Stimulated activated CD4-positive, alpha-beta T cell treated with anti-CD3 and anti-CD28 coated beads, Interleukin-1b, Interleukin-23, amount 100 ng/mL, for 48 hours (primary cell): ENCODE measurements at places on chromosomes 4 and X.

DNA sequence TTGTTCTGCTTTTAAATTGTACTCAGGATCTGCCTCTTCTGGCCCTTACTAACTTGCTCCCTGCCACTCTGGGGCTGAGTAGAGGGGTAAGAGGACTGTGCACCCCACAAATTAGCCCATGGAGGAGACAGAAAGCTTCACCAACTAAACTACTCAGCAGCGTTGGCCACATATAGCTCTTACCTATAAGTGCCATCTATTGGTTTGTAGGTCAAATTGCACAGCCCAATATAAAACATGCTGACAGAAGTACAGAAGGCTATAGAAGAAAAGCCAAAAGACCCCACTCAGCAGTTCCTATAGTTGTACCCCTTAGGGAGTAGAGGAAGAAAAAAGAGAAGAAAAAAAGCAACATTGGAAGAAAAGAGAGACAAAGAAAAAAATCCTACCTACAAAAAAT lies 341.2 kb upstream of the FMR1 start:
- DNase-seq: no peak

DNA sequence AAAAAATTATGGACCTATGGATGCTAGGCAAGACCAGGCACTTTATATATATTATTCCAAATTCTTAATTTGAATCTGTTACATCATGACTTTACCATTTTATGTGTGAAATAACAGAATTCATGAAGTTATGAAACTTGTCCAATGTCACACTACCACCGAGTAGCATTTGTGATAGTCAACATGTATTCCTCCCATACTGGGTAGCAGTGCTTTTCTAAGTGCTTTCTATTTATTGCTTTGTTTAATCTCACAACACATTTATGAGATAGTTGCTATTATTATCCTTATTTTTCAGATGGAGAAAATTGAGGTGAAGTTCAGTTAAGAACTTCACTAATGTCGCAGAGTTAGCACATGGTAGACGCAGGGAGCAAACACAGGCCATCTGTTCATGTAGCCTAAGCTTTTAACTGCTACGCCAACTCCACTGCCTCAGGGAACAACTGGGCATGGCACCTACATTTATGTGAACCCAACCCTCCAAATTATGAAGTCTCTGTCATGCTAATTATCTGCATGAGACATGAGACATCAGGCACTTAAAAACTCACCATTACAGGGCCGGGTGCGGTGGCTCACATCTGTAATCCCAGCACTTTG lies 20.8 kb downstream of the GUCY1A1 start:
- DNase-seq: no peak

GRCh38 chr4:138761638-138762220 lies 253.9 kb upstream of the NOCT start:
- DNase-seq: no peak

DNA sequence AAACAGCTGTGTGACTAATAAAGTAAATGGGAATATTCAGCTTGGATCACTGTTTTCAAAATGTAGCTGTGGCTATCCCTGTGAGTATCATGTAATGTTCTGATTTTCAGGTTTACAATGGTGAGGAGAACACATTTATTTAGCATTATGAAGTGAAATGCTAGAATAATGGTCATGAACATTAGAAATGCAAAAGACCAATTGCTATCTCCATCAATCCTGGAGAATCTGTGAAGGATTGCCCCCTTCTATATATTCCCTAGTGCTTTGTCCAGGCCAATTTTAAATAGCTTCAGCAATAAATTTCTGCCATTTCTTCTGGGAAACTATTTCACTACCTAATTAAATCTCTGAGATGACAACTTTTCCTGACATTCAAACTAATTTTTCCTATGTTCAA lies 1399.1 kb downstream of the PCDH19 start:
- DNase-seq: no peak

- DNase-seq: no peak
Measured at GRCh38 chrX:30495468-30495867, 82.1 kb downstream of the TASL start.

GRCh38 chr4:101240099-101240498 lies 107.2 kb downstream of the PPP3CA start:
- DNase-seq: no peak

DNA sequence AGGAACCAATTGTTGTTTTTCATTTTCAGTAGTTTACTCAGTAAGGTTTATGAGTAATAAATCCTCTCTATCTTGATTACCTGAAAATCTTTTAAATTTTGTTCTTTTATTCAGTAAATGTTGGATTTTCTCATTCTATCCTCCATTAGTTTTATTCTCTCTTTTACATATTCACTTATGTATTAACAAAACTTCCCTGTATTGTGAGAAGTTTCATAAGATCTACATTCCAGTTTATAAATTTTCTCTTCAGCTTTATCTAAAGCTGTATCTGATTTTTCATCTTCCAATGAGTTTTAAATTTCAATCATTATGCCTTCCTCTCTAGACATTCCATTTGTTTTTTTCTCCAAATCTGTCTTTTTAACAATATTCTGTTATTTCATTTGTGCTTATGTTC lies 310.2 kb downstream of the UNC5C start:
- no peak for DNase-seq

DNA sequence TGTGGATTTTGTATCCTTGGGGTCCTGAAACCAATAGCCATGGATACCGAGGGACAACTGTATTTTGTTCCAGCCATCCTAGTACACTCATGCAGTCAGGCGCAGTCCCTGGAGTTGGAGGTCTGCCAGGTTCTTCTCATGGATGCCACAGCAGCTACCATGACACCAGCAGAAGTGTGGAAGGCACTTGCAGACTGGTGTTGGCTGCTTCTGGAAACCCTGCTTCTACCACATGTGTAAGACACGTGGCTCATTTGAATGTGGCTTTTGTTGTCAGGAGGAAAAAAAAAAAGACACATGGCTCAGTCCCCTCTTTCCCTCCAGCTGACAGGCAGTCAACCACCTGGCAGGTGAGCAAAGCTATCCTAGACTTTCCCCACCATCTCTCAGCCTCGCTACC lies 19.4 kb downstream of the DRD5 start:
- no peak for DNase-seq

DNA sequence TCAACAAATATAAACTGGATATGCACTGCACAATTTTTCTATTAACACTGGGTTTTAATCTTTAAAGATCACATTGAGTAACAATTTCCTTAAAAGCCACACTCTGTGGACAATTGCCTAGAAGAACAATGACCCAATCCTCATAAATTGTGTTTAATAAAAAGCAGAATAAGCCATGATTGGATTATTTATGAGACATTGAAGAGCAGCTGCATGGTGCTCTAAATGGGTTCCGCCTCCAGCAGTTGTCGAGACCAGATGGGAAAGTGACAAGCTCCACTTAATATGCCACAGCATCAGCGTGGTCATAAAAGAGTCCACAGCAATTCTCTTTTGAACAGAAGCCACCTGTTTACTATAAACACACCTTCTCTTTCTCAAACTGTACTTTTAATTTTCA lies 635.2 kb upstream of the FRG1 start:
- no peak for DNase-seq

DNA sequence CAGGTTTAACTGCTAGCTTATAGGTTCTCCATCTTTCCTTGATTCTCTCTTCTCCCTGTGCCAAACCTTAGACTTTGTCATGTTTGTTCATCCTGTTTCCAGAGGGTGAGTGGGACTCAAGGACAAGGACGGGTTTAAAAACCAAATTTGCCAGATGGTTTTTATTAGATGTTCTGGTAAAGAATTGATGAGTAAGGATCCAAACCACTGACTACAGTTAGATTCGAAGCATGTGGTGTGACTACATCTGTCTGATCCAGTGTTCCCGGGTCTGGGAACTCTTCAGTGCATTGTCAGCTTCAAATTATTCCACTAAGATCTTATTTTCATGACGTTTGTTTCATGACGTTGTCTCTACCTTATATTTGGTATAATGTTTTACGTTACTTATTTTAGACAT lies 37.5 kb downstream of the MTMR1 start:
- no peak for DNase-seq

DNA sequence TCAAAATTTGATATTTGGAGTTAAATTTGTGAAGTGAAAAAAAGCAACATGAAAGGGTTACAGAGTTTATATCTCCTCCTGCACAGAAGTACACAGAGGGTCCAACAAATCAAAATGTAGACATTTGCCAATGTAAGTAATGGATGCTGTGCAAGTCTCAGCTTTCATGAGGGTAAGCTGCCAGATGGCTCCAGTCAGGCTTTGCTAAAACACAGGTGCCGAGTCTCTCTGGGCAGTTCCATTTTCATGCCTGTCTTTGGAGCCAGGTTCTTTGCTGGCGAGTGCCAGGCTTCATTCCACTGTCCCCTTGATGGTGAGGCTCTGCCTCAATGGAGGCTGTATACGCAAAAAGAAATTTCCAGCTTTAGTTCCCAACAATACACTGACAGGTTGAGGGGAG lies 27.9 kb downstream of the SLC4A4 start:
- DNase-seq: no peak

DNA sequence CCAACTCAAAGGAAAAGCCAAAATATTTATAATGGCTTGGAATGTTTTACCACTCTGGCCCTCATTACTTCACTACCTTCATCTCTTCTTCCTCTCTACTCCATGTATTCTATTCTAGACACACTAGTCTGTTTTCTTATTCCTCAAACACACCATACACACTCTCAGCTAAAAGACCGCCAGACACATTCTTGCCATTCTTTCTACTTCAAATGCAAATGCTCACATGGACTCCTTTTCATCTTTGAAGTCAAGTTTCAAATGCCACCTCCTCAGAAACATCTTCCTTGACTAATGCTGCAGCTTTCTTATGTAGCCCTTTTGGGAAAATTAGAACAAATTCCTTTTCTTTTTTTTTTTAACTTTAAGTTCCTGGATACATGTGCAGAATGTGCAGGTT lies 412.9 kb upstream of the FMR1 start:
- DNase-seq: no peak

DNA sequence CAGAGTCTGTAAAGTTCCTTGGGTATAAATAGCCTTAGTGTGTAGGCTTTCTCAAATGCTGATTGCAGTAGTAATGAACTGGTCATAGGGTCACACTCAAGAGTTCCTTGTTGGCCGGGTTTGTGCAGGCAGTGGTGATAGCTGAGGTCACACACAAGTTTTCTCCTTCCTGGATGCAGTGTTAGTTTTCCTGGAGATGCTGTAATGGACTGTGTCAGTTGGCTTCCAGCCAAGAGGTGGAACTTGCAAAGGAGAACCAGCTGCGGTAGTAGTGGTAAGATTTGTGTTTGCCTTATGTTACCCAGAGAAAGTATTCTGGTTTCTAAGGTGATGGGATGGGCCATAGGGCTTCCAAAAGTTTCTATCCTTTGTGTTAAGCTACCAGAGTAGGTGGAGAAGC lies 409.8 kb upstream of the FRG1 start:
- no peak for DNase-seq

DNA sequence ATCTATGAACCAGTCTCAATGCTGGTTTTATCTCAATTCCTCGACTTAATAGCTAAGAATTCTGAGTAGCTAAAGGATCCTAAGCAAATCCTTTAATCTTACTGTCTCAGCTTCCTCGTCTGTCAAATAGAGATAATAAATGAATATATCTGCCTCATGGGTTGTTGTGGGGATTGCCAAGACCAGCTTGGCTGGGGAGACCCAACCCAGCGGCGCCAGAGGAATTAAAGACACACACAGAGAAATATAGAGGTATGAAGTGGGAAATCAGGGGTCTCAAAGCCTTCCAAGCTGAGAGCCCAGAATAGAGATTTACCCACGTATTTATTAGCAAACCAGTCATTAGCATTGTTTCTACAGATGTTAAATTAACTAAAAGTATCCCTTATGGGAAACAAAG lies 41.9 kb downstream of the SLC34A2 start:
- DNase-seq: no peak

- DNase-seq: no peak
Measured at GRCh38 chrX:18877469-18877868, 106.4 kb downstream of the PHKA2 start.

- DNase-seq: no peak
Measured at GRCh38 chr4:26032142-26032541, 118.1 kb downstream of the SMIM20 start.

GRCh38 chrX:69165087-69165651 lies at the start of gene PJA1:
PJA1 (minus strand) TSS chrX:69165453; CDS start chrX:69163073, 2,380 bp downstream.
- DNase-seq: peak; percentile 71

DNA sequence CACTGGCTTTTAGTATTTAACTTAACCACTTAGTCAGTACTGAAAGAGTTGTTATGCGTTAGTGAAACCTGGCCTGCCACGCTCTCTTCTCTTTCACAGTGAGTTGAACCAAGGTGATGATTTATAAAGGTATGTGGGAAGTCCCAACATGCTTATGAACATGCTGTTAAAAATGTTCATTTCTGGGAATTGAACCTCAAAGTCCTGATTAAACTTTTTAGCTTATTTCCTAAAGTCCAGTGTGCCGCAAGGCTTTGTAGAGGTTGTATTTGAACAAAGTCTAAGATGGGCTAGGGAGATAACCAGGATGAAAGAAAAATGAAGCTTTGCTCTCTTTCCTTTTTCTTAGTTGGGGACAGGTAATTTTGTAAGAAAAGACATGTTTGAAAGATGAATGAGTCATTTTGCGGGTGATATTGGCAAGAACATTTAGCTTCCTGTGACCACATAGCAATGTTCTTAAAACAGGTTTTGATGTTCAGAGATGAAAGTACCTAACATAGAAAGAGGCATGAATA lies 270.3 kb downstream of the DTHD1 start:
- peak; percentile 44 for DNase-seq

DNA sequence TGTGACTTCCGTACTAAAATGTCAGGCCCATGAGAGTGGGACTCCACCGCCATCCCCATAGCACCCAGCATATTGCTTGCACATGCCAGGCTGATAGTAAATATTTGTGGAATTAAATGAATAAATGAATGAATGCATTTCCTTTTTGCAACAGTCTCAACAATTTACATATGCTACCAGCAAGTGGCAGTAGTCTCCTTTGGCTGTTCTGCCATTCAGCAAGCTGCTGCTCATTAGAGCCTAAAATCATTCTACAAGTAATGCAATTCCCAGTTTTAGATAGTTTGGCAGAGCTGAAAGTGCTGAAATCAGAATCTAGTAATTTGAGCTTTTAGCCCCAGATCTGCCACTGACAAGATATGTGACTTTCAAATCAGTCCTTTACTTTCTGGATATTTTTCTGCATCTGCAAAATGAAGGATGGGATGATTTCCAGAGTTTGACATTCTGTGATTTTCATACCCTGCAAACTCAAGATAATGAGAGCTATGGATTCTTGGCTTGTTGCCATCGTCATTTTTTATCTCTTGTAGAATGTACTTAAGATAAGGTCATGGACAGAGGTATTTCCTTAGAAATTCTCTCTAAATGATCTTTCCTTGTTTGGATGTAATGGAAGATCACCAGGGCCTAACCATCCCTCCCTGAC lies 35.7 kb upstream of the INTS6L start:
- no peak for DNase-seq

GRCh38 chr4:99885063-99885664 lies 9.1 kb downstream of the LAMTOR3 start:
- peak; percentile 12 for DNase-seq
